ENCODE measurements at places on chromosomes 1 and 21. TPM values are rescaled to one million over a fixed set of nuclear protein-coding genes. Genes with fewer than 3 reads are reported as not detected.

FCRL5 gene
- polyA plus RNA-seq, result 0.09 TPM

LCE3E gene
- polyA plus RNA-seq, result not detected

SYTL1 gene
- 9.8 TPM for polyA plus RNA-seq

C1orf159 gene
- polyA plus RNA-seq, result 9.4 TPM

RIPPLY3 gene
- polyA plus RNA-seq, result 0.24 TPM

PLA2G2F gene
- polyA plus RNA-seq, result not detected

ZSWIM5 gene
- 9.3 TPM for polyA plus RNA-seq

ATP1A4 gene
- polyA plus RNA-seq, result 0.27 TPM

SPTA1 gene
- polyA plus RNA-seq, result 3.7 TPM

MRAP gene
- polyA plus RNA-seq, result 0.72 TPM

ERVH48-1 gene
- 1.2 TPM for polyA plus RNA-seq

TFF2 gene
- polyA plus RNA-seq, result 0.12 TPM

SSX2IP gene
- 96.4 TPM for polyA plus RNA-seq

RPAP2 gene
- polyA plus RNA-seq, result 21.8 TPM

ADAMTSL4 gene
- polyA plus RNA-seq, result 15.9 TPM

PRDM15 gene
- 6.0 TPM for polyA plus RNA-seq

- no peak for DNase-seq
Observed at GRCh38 chr1:220954321-220955075, 75.3 kb downstream of the HLX start.

DNA sequence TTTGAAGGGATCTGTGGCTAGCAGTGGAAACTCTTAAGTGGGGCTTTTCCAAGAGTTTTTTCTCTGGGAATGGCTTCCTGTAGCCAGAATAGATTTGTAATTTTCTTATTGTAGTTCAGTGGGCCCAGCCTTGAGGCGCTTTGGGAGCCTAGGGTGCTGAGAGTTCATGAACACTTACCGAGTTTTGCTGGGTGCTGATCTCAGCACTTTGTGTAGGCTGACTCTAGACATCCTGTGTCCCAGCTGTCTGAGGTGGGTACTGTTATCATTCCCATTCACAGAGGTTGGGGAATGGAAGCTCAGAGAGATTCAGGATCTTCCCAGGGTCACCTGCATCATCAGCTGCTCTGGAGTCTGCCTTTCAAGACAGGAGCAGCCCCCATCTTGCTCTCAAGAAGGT, 7.0 kb downstream of the PPFIA4 start:
- no peak for DNase-seq

DNA sequence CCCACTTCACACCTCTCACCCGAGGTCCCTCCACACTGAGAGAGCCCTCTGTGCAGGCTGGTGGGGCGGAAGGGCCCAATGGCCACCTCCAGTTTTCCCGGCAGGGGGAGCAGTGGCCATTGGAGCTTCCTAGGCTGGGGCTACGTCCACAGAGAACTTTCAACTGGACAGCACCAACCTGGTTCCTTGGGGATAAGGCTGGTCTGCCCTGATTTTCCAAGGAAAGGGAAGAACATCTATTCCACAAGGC, 20.3 kb upstream of the LAPTM5 start:
- DNase-seq, result no peak

DNA sequence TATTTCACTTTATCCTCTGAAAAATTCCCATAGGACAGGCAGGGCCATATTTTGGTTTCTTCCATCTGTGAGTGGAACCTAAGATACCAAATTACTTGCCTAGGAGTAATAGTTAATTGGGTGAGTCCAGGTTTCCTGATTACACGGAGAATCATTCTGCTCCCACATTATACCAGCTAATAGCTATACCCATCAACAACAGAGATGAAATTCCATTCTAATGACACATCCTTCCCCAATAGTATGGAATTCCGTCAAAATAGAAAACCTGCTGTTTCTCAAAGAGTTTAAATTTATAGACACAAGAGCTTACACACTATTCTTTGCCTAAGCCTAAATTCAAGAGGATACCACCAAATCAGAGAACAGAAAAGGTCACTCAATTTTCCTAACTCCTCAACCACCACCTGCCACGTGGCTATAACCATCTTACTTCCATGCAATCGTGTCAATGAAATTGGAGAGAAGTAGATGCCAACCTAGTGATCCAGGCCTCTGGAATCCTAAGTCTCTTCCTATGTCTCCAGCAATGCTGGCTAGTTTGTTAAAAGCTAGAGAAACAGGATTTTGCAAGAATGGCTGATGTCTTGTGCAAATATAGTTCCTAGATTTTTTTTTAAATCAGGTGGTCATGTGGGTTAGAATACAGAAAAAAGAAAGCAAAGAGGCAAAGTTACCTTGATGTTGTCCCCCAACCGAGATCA, 6.2 kb downstream of the PPT1 start:
- DNase-seq, result no peak

GRCh38 chr1:155174324-155175280, 953 bp downstream of the TRIM46 start:
- no peak for DNase-seq

GRCh38 chr1:31272369-31272768, 24.2 kb downstream of the SNRNP40 start:
- no peak for DNase-seq

DNA sequence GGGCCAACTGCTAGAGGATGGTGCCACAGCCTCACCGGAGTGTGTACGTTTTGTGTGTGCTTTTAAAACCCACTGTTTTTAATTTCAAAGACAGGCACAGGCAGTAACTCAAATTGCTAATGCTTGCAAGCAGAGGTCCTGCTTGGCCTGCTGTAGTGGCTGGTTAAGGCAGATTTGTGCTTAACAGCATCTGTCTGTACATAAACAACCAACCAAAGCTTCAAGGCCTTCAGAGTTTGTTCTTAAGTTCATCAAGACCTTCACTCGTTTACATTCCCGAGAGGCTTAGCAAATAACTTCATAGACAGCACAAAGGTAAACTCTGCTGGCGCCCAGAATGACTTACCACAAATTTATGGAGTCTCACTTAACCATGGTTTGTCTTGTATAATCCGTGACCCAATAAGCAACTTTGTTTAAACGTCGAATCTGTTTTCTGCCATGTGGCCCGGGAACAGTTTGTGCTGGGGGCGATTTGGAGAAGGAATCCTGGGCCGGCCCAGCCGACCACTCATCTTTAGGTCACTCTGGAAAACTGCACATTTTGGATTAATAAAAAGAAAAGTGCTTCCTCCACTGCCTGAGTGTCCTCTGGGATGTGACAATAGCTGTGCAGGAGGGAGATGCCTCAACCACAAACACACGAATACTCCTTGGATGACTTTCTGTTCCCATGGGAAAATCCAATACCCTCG, 58.1 kb downstream of the CAPZB start:
- no peak for DNase-seq

- DNase-seq, result no peak
Observed at GRCh38 chr21:45266518-45267389, 20.9 kb downstream of the POFUT2 start.

DNA sequence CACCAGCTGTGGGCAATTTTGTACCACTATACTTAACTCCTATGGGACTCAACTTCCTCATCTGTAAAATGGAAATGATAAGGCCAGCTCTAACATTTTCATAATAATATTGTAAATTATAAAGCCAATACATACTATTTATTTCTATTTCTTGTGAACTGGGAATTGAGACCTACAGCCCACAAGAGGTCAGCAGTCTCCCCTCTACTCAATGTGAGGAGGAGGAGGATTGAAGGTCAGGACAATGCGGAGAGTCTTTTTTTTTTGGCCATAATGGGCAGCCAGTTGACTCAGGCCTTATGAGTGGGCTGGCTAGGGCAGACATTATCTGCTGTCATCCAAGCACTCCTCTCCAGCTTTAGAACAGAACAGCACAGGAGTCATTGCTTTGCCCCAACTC, 90.5 kb downstream of the NUF2 start:
- no peak for DNase-seq

DNA sequence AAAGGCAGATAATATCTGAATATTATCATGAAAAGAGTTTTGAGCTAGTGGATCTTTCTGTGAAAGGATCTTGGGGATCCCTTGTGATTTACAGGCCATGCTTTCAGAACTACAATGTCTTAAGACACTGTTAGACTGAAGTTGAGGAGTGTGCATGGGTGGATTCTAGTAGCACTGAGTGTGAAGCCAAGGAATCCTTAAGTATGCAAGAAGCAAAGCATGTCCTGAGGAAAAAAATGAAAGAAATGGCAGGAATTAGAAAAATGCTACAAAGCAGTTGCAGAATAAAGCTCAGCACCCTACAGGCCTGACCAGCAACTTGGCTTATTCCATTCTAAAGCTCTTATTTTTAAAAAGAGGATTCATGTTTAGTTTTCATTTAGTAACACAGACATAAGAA, 11.9 kb downstream of the STX6 start:
- DNase-seq, result no peak

Measured in large intestine (tissue), 12 donors.